ENCODE measurements at places on chromosomes 1 and 21. TPM values are rescaled to one million over a fixed set of nuclear protein-coding genes. Genes with fewer than 3 reads are reported as not detected.

Gene VHLL
- total RNA-seq = not detected

DNA sequence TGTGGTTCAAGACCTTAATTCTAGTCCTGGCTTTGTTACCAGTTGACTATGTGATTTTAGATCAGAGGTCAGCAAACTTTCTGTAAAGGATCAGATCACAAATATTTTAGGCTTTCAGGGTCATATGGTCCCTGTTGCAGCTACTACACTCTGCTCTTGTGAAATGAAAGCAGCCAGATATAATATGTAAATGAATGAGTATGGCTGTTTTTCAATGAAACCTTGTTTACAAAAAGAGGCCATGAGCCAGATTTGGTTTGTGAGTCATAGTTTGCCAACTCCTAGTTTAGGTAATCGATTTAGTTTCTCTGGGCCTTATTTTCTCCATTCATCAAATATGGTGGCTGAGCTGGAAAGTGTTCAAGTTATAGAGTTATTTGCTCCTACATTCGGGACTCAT lies 346.7 kb downstream of the NUF2 start:
- no peak overlapping the region for H3K4me3 ChIP-seq
- no peaks in the 10 kb centered on the region for H3K36me3 ChIP-seq
- no peaks in the 10 kb centered on the region for H3K4me1 ChIP-seq
- H3K27me3 ChIP-seq = no peaks in the 10 kb centered on the region

Gene NUDC
- 97.1 TPM for total RNA-seq

GRCh38 chr1:92956254-92957029 lies 4.8 kb downstream of the DIPK1A start:
- peaks cover 4% of the 10 kb centered on the region for H3K36me3 ChIP-seq
- no peak for DNase-seq
- no peaks in the 10 kb centered on the region for H3K27me3 ChIP-seq
- peak overlapping the region; percentile 31 for H3K4me3 ChIP-seq

Gene PTPRU
- total RNA-seq = 0.17 TPM

DNA sequence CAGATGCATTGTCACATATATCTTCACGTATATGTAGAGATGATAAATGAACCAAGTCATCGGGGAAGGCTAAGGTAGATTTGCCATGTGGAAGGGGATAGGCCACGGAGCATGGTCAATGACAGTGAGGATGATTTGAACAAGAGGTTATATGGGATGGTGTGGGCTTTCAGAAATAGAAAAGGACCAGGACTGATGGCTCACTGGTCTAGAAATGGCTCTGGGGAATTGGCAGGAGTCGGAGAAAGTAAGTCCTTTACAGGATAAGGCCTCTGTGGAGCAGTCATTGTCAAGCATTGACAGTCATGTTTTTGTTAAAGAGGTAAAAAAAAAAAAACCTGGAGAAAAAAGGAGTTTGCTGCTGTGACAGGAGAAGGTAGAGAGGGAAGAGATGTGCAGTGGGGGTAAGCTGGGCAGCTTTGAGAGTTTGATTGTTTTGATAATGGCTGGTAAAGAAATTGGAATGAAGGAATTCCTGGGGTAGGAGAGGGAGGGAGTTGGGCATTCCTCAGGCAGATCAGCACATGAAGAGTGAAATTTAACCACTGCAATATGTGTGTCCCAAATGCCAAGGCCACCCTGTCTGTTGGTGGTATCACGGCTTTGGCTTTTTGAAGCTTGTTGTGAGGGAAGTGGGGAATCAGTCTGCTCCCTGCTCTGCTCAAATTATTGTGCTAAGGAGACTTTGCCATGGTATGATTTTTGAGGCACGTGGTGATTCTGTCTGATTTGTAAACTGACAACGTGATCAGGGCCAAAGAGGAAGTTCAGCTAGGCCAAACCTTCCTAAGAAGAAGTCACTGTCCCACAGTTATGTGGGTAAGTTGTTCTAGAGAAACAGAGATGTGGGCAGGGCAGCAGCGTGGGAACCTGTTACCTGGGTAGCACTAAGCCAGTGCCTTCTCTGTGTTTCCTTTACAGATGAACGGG lies 26.0 kb downstream of the MACF1 start:
- peak; percentile 59 for DNase-seq
- peaks cover 22% of the 10 kb centered on the region for H3K36me3 ChIP-seq
- H3K27ac ChIP-seq = peak overlapping the region; percentile 72
- H3K4me3 ChIP-seq = peak overlapping the region; percentile 46
- H3K4me1 ChIP-seq = peaks cover 57% of the 10 kb centered on the region

Gene DSTYK
- total RNA-seq = 9.8 TPM

GRCh38 chr1:222777463-222777862 lies 37.4 kb upstream of the DISP1 start:
- no peak overlapping the region for H3K27ac ChIP-seq
- H3K4me1 ChIP-seq = peaks cover 5% of the 10 kb centered on the region

DNA sequence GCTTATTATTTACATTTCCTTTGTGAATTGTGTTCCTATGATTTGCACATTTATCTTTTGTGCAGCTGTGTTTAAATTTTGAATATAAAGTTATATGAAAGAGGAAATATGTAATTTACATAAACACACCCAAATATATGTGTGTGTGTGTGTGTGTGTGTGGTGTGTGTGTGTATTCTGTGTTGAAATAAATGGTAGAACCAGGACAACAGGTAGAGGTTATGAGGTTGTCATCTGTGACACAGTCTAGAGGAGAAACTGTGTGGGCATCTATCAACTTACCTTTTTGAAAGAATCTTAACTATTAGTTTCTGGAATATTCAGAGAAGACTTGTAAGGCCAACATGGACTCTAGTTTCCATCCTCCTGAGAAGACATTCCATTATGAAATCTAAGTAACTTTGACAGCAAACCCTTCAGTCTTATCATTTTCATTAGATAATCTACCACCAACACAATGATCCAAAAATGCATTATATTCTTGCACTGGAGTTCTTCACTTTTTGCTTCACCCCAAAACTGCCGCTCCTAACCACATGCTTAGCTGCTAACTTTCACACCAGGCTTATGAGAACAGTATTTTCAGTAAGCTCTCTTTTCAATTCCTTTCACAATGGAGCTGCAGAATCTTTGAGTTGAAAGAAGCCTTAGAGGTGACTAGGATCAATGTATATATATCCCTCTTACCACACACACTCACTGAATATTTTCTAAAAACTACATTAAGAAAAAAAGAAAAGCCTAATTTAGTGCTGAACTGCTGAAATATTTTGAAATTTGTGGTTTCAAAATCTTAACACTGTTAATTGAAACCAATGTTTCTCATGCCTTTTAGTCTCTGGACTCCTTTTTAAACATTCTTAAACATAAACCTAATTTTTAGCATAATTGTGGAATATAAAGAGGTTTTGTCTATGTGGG lies 21.8 kb downstream of the PTPRC start:
- H3K27ac ChIP-seq = peak overlapping the region; percentile 91
- H3K27me3 ChIP-seq = no peaks in the 10 kb centered on the region
- H3K36me3 ChIP-seq = peaks cover 54% of the 10 kb centered on the region
- peaks cover 76% of the 10 kb centered on the region for H3K4me1 ChIP-seq
- DNase-seq = no peak
- H3K4me3 ChIP-seq = peak overlapping the region; percentile 60

DNA sequence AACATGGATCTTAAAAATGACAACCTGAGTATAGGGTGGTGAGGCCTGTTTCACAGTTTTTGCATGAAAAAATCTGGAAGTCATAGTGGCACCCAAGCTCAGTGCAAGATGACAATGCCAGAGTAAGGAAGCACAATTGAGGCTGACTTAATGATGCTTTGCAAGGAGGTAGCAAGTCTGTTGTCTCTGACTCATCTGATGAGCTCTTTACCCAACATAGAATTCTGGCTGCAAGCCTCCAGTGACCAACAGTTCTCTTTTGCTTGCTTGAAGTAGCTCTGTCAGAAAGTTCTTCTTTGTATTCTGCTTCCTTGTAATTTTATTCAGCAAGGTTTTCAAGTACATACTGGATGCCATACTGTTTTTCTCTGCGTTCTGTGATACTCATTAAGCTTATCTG lies 117.1 kb downstream of the FOXD2 start:
- H3K4me3 ChIP-seq = no peak overlapping the region
- no peaks in the 10 kb centered on the region for H3K4me1 ChIP-seq
- peaks cover 22% of the 10 kb centered on the region for H3K27me3 ChIP-seq
- DNase-seq = no peak
- no peaks in the 10 kb centered on the region for H3K36me3 ChIP-seq

- DNase-seq = peak; percentile 74
- no peak overlapping the region for H3K4me3 ChIP-seq
Observed at GRCh38 chr1:30911059-30911954, 2.7 kb upstream of the SDC3 start.

DNA sequence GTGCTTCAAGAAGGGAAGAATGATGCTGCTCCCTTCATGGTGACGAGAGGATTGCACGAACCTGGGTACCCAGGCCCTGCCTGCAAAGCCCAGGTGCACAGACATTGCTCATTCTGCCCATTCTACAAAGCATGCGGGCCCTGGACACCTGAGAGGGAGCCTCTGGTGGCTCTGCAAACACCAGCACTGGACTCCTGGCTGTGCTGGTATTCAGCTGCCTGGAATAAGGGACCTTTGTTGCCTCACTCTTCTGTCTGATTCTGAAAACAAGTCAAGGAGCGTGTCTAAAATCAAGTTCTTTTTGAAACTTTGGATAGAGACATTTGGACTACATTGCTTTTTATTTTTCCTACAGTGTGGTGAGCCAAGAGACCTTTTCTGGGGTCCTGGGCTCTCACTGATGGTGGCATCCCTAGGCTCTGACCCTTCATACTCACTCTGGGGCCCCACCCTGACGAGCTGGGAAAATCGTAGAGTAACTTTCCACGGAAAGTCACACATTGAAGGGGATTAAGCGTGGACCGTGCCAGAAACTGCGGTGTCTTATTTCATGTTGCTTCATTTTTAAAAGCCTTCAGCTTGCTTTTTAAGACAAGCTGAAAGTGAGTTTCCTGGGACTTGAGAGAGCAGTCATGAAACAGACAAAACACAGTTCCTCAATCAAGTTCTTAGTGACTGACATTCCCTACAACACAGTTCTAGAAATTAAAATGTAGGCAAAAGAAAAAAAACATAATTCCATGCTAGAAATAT lies 24.0 kb downstream of the ABCA4 start:
- DNase-seq = no peak
- H3K27ac ChIP-seq = no peak overlapping the region
- H3K27me3 ChIP-seq = no peaks in the 10 kb centered on the region
- peaks cover 6% of the 10 kb centered on the region for H3K4me1 ChIP-seq
- no peaks in the 10 kb centered on the region for H3K36me3 ChIP-seq

Measured in activated CD4-positive, alpha-beta memory T cell treated with anti-CD3 and anti-CD28 coated beads for 36 hours (primary cell).